NCI-H748 treated with DMSO at 0.1 percent for 48 hours (cell line): ENCODE measurements at places on chromosomes 7 and 10.

DNA sequence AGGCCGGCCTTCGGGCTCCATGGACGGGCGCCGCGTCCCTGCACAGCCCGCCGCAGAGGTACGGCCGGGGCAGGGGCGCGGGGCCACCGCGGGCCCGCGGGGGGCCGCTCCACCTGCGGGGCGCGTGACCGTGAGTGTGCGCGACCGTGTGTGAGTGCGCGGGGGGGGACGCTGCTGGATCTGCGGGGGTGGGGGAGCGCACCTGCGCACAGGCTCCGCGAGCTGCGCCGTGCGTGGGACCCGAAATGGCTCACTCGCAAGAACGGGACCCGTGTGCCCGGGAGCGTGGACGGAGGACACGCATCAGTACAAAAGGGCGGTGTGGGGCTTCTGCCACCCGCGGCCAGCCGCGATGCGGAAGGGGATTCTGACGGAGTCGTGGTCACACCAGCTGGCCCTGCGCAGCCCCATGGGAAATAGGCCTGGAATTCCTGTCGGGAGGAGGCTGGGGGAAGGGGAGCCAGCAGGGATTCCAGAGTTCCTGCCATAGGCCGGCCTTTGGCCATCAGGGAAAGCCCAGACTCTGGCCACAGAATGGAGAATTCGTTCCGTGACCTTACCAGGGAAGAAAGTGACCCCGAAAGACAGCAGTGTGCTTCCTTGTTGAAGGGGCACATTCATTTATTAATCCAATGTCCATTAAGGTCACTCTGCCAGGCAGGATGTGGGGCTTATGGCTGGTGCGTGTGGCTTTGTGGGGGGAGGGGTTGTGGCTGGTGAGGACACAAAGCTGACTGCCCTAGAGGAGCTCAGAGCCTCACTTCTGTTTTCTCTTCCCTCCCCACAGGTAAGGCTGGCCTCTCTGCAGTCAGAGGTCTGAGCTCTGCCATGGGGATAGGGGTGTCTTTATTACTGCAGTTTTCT lies 494 bp downstream of the REPIN1 start:
- DNase-seq = peak; percentile 15

GRCh38 chr10:51000976-51001375 lies 73.3 kb upstream of the PRKG1 start:
- DNase-seq = no peak

DNA sequence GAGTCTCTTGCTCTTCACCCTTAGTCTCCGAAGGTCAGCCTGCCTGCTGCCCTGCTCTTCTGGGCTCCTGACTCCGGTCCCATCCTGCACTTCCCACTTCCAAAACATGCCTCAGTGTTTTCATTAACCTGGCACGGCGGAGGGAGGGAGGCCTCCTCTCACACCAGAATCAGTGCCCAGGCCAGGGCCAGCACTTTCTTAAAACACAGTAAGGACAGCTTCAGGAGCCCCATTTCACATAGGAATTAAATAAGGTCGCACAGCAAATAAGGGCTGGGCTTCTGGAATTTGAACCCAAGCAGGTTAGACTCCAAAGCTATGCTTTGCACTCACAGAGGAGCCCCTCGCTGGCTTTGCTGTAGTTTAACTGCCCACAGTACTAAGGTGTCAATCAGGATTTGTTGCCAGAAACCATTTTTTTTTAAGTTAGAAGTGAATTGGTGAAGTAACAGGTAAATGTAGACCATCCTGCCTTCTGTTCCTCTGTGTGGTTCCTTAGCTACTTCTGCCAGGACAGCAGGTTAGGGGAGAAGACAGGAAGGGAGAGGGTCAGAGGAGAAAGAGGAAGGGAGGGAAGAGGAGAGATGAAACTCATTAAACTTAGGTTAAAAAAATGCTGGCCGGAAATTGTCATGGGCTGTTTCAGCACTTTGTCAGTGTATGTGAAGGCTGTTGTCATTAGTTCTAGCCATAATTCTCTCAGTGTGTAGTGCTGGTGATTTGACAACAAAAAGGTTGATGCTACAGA lies 1.1 kb downstream of the RASSF4 start:
- DNase-seq = no peak

GRCh38 chr10:3172081-3172445 lies 519 bp downstream of the PITRM1 start:
- DNase-seq = no peak

DNA sequence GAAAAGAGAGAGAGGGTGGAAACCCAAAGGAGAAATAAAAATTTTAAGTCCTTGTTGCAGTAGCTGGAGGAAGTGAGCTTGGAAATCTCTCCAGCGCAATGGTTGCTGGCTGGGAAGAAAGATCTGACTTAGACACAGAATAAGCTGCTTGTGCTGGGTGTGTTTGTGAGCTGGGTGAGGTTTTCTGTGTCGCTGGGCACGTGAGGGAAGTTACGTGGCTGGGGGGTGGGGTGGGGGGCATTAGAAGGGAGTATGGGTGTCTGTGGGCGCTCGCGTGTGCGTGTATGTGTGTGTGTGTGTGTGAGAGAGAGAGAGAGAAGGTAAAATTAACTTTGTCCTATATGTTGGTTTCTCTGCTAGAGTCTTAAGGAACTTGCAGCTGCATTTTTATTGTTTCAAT lies 11.6 kb downstream of the TCF7L2 start:
- DNase-seq = no peak
